Esophagus squamous epithelium (tissue), 5 donors: ENCODE measurements at places on chromosomes 2 and 18.

DNA sequence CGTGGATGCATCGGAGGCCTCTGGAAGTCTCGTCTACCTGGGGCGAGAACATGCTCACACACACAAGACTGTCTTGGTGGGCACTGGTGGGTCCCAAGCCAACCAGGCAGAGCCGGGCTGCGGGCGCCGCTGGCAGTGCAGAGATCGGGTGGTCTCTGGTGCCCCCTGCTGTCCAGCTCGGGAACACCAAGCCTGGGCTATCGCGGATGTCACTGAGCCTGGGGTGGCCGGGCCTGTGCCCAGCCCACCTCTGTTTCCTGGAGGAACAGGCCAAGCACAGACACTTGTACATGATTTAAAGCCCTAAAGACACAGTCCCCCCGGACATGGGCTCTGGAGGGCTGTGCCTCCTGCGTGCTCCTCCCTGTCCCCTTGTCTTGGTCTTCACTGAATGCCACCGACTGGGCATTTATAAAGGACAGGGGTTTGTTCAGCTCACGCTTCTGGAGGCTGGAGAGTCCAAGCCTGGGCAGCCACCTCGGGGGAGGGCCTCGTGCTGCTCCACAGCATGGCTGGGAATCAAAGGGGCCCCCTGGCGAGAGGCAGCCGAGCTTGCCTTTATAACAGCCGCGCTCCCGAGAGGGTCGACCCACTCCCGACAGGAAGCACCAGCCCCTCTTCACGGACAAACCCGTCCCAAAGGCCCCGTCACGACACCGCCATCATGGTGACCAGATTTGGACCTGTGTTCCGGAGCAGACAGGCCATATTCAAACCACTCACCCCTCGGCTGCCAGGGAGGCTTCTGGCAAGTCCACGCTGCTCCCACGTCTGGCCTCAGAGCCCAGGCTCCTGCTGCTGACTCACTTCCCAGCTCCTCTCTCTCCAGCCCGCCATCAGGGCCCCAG, 3.6 kb upstream of the OTOS start:
- no peak overlapping the region for H3K27ac ChIP-seq
- no peak for DNase-seq
- no peaks in the 10 kb centered on the region for H3K36me3 ChIP-seq

DNA sequence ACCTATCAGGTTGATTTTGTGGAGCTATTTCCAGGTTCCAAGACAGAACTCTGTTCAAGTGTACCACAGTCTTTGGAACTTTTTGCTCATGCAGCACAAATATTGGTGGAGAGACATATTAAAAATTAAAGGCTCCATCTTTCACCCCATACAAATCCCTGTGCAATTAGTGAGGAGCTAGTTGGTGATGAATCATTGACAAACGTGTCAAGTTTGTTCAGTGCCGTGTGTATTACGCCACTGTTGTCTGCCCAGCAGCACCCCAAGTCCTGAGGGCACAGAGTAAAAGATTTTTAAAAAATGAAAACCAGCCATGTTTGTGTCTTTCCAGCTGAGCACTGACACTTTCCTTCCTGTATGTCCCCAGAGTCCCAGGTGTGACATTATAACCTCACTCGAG, 9.3 kb downstream of the ATOH8 start:
- no peak overlapping the region for H3K4me3 ChIP-seq
- H3K4me1 ChIP-seq: peaks cover 12% of the 10 kb centered on the region
- H3K36me3 ChIP-seq: no peaks in the 10 kb centered on the region
- H3K27me3 ChIP-seq: no peaks in the 10 kb centered on the region
- no peak for DNase-seq

GRCh38 chr18:59718108-59718463, 20.9 kb upstream of the CCBE1 start:
- H3K4me1 ChIP-seq: no peaks in the 10 kb centered on the region
- no peaks in the 10 kb centered on the region for H3K27me3 ChIP-seq
- H3K36me3 ChIP-seq: no peaks in the 10 kb centered on the region
- DNase-seq: no peak
- no peak overlapping the region for H3K27ac ChIP-seq

- no peak overlapping the region for H3K27ac ChIP-seq
- no peaks in the 10 kb centered on the region for H3K27me3 ChIP-seq
- peaks cover 15% of the 10 kb centered on the region for H3K4me1 ChIP-seq
- no peak overlapping the region for H3K4me3 ChIP-seq
- no peak for DNase-seq
- H3K36me3 ChIP-seq: no peaks in the 10 kb centered on the region
Observed at GRCh38 chr2:214019229-214019972, 391.5 kb upstream of the VWC2L start.

- peaks cover 39% of the 10 kb centered on the region for H3K4me1 ChIP-seq
- H3K4me3 ChIP-seq: no peak overlapping the region
- no peak overlapping the region for H3K27ac ChIP-seq
- H3K27me3 ChIP-seq: no peaks in the 10 kb centered on the region
- no peak for DNase-seq
- H3K36me3 ChIP-seq: no peaks in the 10 kb centered on the region
Observed at GRCh38 chr2:20543469-20544152, 96.7 kb downstream of the RHOB start.

GRCh38 chr18:63974991-63975390, 5.1 kb downstream of the SERPINB8 start:
- H3K4me1 ChIP-seq: peaks cover 24% of the 10 kb centered on the region
- H3K4me3 ChIP-seq: no peak overlapping the region

DNA sequence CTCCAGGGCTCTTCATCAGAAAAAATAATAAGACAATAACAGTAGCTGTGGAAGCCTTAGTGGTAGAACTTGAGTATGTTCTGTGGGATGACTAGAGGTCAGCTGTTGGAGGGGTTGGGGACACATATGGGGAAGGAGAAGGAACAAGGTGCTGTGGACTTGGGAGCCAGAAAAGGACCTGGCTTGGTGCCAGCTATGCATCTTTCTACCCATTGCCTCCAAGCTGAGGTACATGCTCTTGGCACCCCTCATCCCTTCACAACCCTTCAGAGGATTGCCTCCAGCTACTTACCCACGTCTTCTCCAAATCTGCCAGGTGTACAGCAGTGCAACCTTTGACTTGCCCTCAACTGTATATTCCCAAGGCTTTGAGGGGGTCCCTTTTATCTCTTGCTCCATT, 15.3 kb upstream of the EPAS1 start:
- H3K4me1 ChIP-seq: peaks cover 14% of the 10 kb centered on the region
- H3K27me3 ChIP-seq: no peaks in the 10 kb centered on the region
- no peaks in the 10 kb centered on the region for H3K36me3 ChIP-seq
- H3K27ac ChIP-seq: no peak overlapping the region
- no peak for DNase-seq
- no peak overlapping the region for H3K4me3 ChIP-seq

- no peaks in the 10 kb centered on the region for H3K36me3 ChIP-seq
- H3K27me3 ChIP-seq: no peaks in the 10 kb centered on the region
- no peak overlapping the region for H3K4me3 ChIP-seq
- peaks cover 12% of the 10 kb centered on the region for H3K4me1 ChIP-seq
Observed at GRCh38 chr2:23484275-23484674, 99.3 kb downstream of the KLHL29 start.

DNA sequence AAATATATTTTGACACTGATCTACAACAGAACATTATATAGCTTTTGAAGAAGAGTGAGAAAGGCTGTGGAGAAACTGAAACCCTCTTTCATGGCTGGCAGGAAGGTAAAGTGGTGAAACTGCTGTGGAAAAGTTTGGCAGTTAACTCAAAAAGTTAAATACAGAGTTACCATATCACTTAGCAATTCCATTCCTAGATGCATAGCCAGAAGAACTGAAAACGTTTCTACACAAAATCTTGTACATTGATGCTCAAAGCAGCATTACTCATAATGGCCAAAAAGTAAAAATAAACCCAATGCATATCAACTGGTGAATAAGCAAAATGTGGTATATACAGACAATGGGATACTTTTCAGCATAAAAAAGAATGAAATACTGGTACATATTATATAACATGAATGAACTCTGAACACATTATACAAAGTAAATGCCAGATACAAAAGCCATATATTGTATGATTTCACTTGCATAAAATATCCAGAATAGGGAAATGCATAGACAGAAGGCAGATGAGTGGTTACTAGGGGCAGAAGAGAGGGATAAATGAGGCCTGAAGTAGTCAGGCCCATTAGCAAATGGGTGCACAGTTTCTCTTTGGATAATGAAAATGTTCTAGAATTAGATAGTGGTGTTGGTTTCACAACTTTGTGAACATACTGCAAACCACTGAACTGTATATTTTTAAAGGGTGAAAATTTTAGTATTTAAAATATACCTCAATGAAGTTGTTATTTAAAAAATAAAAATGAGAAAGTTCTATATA, 114.3 kb downstream of the DYM start:
- H3K4me3 ChIP-seq: no peak overlapping the region
- no peak for DNase-seq
- no peaks in the 10 kb centered on the region for H3K36me3 ChIP-seq
- no peaks in the 10 kb centered on the region for H3K27me3 ChIP-seq

GRCh38 chr18:70221915-70222278, 16.4 kb upstream of the RTTN start:
- H3K36me3 ChIP-seq: no peaks in the 10 kb centered on the region
- no peak overlapping the region for H3K4me3 ChIP-seq
- H3K4me1 ChIP-seq: no peaks in the 10 kb centered on the region
- H3K27me3 ChIP-seq: no peaks in the 10 kb centered on the region
- no peak overlapping the region for H3K27ac ChIP-seq

- H3K36me3 ChIP-seq: no peaks in the 10 kb centered on the region
- no peaks in the 10 kb centered on the region for H3K27me3 ChIP-seq
- DNase-seq: no peak
- peak overlapping the region; percentile 91 for H3K27ac ChIP-seq
- H3K4me1 ChIP-seq: peaks cover 4% of the 10 kb centered on the region
Observed at GRCh38 chr18:80178935-80179818, 68.1 kb downstream of the PARD6G start.

- no peaks in the 10 kb centered on the region for H3K4me1 ChIP-seq
- H3K27me3 ChIP-seq: no peaks in the 10 kb centered on the region
- DNase-seq: no peak
Observed at GRCh38 chr2:173752152-173752551, 213.0 kb downstream of the SP3 start.

DNA sequence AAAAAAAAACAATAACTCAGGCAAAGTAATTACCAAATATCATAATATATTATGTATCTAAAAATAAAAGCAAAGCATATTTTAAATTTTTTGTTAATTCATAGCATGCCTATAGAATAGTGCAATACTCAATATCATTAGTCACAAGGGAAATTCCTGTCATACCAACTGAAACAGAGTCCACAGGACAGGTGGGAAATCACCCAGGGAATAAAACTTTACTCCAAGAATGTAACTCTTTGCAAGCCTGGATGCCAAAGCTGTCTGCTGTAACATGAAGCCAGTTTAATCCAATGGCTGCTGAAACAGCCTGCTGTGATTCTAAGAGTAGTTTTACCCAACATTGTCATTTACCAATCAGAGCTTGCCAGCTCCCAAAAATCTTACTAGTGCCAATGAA, 40.0 kb upstream of the SULT1C3 start:
- no peaks in the 10 kb centered on the region for H3K4me1 ChIP-seq
- no peaks in the 10 kb centered on the region for H3K36me3 ChIP-seq
- no peak overlapping the region for H3K27ac ChIP-seq
- H3K4me3 ChIP-seq: no peak overlapping the region
- H3K27me3 ChIP-seq: no peaks in the 10 kb centered on the region

GRCh38 chr2:216139884-216140283, 30.7 kb downstream of the XRCC5 start:
- H3K36me3 ChIP-seq: no peaks in the 10 kb centered on the region
- H3K4me1 ChIP-seq: no peaks in the 10 kb centered on the region
- DNase-seq: no peak

DNA sequence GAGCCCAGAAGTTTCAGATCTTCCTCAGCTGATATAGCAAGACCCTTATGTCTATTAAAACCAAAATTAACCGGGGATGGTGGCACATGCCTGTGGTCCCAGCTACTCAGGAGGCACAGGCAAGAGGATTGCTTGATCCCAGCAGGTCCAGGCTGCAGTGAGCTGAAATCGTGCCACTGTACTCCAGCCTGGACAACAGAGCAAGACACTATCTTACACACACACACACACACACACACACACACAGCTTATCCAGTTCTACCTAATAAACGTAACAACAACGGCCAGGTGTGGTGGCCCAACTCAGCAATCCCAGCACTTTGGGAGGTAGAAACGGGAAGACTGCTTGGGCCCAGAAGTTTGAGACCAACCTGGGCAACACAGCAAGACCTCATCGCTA, 7.5 kb downstream of the LPIN2 start:
- H3K4me3 ChIP-seq: no peak overlapping the region
- no peaks in the 10 kb centered on the region for H3K36me3 ChIP-seq
- DNase-seq: no peak

DNA sequence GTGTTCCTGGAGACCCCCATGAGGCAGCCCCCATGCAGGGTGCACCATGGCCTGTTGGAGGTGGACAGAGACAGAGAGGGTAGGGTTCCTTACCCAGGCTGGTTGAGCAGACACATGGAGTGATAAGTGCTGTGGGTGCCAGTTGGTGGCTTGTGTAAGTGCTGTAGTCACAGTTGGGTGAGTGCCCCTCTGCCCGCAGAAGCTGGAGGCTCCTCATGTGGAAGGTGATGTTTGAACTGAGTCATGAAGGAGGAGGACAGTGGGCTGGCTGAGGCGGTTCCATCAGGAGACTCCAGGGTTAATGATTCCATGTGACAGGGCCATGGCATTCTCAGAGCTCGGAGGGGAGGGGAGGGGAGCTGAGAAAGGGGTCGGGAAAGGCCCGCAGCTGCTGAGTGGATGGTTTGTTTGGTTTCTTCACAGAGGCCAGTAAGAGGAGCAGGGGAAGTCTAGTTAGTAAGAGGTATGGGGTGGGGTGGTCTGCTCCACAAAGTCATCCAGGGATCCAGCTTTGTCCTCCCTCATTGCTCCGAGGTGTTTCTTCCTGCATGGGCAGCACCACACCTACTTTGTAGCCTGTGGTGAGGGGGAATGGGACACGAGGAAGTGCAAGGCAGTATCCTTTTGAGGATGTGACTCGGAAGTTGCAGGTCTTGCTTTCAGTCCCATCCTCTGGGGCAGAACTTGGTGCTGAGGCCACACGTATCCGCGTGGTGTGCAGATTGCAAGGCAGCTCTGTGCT, 13.6 kb downstream of the IMPA2 start:
- H3K4me3 ChIP-seq: no peak overlapping the region
- H3K27ac ChIP-seq: peak overlapping the region; percentile 62
- no peaks in the 10 kb centered on the region for H3K27me3 ChIP-seq
- peaks cover 29% of the 10 kb centered on the region for H3K4me1 ChIP-seq

- H3K4me1 ChIP-seq: no peaks in the 10 kb centered on the region
- no peak overlapping the region for H3K4me3 ChIP-seq
- H3K36me3 ChIP-seq: no peaks in the 10 kb centered on the region
- no peaks in the 10 kb centered on the region for H3K27me3 ChIP-seq
Observed at GRCh38 chr2:145723872-145724271, 1204.0 kb upstream of the ZEB2 start.

DNA sequence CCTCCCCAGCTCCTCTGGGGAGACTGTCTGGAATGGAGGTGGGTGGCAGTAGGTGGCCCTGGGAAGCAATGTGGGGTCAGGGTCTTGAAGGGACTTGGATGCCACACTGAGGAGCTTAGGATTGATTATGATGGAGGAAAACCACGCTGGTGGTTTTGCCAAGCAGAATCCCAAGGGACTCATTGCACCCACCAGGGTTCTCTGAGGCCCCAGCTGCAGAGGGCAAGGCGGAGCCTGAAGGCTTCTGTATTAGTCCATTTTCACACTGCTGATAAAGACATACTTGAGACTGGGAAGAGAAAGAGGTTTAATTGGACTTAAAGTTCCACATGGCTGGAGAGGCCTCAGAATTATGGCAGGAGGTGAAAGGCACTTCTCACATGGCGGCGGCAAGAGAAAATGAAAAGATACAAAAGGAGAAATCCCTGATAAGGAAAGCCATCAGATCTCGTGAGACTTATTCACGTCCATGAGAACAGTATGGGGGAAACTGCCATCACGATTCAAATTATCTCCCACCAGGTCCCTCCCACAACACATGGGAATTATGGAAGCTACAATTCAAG, 87.2 kb upstream of the YWHAQ start:
- H3K4me3 ChIP-seq: no peak overlapping the region
- no peaks in the 10 kb centered on the region for H3K36me3 ChIP-seq
- H3K4me1 ChIP-seq: no peaks in the 10 kb centered on the region
